ENCODE measurements at places on chromosomes 16 and 17. TPM values are rescaled to one million over a fixed set of nuclear protein-coding genes. Genes with fewer than 3 reads are reported as not detected.

Gene CALB2
- polyA plus RNA-seq = 308 TPM

Gene CCL3
- 0.48 TPM for polyA plus RNA-seq

Gene NOG
- polyA plus RNA-seq = 0.66 TPM

Gene CCL1
- polyA plus RNA-seq = not detected

Gene KIF2B
- polyA plus RNA-seq = not detected

Gene OR1A1
- polyA plus RNA-seq = not detected

Gene TP53TG3B
- polyA plus RNA-seq = 13.1 TPM

Gene CUEDC1
- 97.8 TPM for polyA plus RNA-seq

Gene CCDC200
- not detected for polyA plus RNA-seq

Gene ALOX12
- polyA plus RNA-seq = not detected

Gene PLA2G10
- not detected for polyA plus RNA-seq

Gene VPS4A
- polyA plus RNA-seq = 65.3 TPM

Gene CACNG5
- polyA plus RNA-seq = 2.2 TPM

Gene AURKB
- polyA plus RNA-seq = 55.1 TPM

Gene LGALS9C
- polyA plus RNA-seq = not detected

Gene CLEC18C
- 0.93 TPM for polyA plus RNA-seq

Gene NPIPB6
- polyA plus RNA-seq = 0.37 TPM

Gene GPRC5C
- polyA plus RNA-seq = 63.8 TPM

Gene SDK2
- 11.0 TPM for polyA plus RNA-seq

Gene PPL
- polyA plus RNA-seq = 43.5 TPM

Gene LGALS9
- 17.5 TPM for polyA plus RNA-seq

Gene TSPAN10
- polyA plus RNA-seq = 1.5 TPM

Gene SPNS3
- 0.41 TPM for polyA plus RNA-seq

Gene HSD17B2
- polyA plus RNA-seq = not detected

Gene PYY
- not detected for polyA plus RNA-seq

Gene CCDC182
- not detected for polyA plus RNA-seq

Gene AIPL1
- not detected for polyA plus RNA-seq

Gene ATP2C2
- 1.2 TPM for polyA plus RNA-seq

Gene ATP1B2
- polyA plus RNA-seq = 149 TPM

Gene CEP112
- 2.4 TPM for polyA plus RNA-seq

Gene HCRT
- not detected for polyA plus RNA-seq

Gene TSNAXIP1
- polyA plus RNA-seq = 1.8 TPM

Gene GALR2
- polyA plus RNA-seq = not detected

Gene RSKR
- polyA plus RNA-seq = 2.7 TPM

Gene ZNF469
- 0.34 TPM for polyA plus RNA-seq

Gene CCDC144A
- 0.44 TPM for polyA plus RNA-seq

Gene CDRT15
- polyA plus RNA-seq = not detected

Gene TPSB2
- not detected for polyA plus RNA-seq
